Upper lobe of right lung (tissue), 1 donor: ENCODE measurements at places on chromosomes 5 and 9. TPM values are rescaled to one million over a fixed set of nuclear protein-coding genes. Genes with fewer than 3 reads are reported as not detected.

DNA sequence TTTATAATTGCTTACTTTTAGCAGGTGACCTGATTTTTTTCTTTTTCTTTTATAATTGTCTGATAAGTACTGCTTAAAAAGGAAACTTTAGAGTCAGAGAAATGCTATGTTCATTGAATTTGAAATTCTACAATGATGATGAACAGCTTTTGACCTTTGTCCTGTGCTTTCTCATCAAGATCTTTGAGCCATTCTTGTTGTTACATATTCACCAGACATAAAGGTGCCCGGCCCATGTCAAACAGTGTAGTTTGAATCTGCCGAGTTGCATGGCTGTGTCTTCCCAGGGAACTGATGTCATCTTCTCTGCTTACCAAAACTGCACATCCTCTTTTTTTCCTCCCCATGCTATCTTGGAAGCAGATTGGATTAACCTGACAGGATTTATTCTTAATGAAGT lies 163.6 kb downstream of the LRRC70 start:
- H3K36me3 ChIP-seq: no peaks in the 10 kb centered on the region
- no peaks in the 10 kb centered on the region for H3K27me3 ChIP-seq
- no peaks in the 10 kb centered on the region for H3K4me1 ChIP-seq
- no peak overlapping the region for H3K27ac ChIP-seq

- H3K36me3 ChIP-seq: no peaks in the 10 kb centered on the region
- no peak overlapping the region for H3K27ac ChIP-seq
Observed at GRCh38 chr5:59187857-59188256, 605.0 kb downstream of the RAB3C start.

GRCh38 chr9:26263478-26263877 lies 585.2 kb upstream of the TUSC1 start:
- H3K4me1 ChIP-seq: no peaks in the 10 kb centered on the region
- H3K27me3 ChIP-seq: no peaks in the 10 kb centered on the region
- H3K27ac ChIP-seq: no peak overlapping the region
- no peaks in the 10 kb centered on the region for H3K36me3 ChIP-seq

- no peaks in the 10 kb centered on the region for H3K4me1 ChIP-seq
- DNase-seq: no peak
- H3K27me3 ChIP-seq: no peaks in the 10 kb centered on the region
- H3K4me3 ChIP-seq: no peak overlapping the region
Observed at GRCh38 chr5:58188262-58188651, 271.6 kb downstream of the PLK2 start.

Gene CBY3
- total RNA-seq: not detected

Gene TMC1
- not detected for total RNA-seq

- no peaks in the 10 kb centered on the region for H3K27me3 ChIP-seq
- DNase-seq: no peak
- H3K4me3 ChIP-seq: peak overlapping the region; percentile 64
Observed at GRCh38 chr5:16932401-16932800, 3.7 kb downstream of the MYO10 start.

Gene HAND1
- not detected for total RNA-seq

GRCh38 chr5:83469075-83469474 lies 2.5 kb upstream of the VCAN start:
- peaks cover 35% of the 10 kb centered on the region for H3K27me3 ChIP-seq
- no peak for DNase-seq
- no peak overlapping the region for H3K27ac ChIP-seq
- H3K36me3 ChIP-seq: no peaks in the 10 kb centered on the region

DNA sequence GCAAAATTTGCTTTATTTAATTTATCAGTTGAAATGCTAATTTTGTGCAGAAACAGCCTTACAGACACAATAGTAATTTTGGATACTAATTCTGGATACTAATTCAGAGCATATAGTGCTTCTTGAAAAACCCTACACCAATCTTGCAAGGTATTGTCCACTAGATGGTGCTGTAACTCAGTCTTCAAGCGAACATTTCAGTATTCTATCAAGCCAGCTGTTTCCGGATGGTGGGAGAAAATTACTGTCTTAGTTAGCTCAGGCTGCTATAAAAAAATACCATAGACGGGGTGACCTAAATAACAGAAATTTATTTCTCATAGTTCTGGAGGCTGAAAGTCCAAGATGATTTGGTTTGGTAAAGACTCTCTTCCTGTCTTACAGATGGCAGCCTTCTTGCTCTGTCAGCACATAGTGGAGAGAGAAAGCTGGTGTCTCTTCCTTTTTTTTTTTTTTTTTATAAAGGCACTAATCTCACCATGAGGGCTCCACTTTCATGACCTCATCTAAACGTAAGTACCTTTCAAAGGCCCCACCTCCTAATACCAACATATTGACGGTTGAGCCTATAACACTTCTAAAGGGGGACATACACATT lies 1306.5 kb upstream of the CDH9 start:
- H3K27ac ChIP-seq: no peak overlapping the region
- H3K36me3 ChIP-seq: no peaks in the 10 kb centered on the region
- no peaks in the 10 kb centered on the region for H3K4me1 ChIP-seq
- no peak overlapping the region for H3K4me3 ChIP-seq
- no peak for DNase-seq
- H3K27me3 ChIP-seq: no peaks in the 10 kb centered on the region

DNA sequence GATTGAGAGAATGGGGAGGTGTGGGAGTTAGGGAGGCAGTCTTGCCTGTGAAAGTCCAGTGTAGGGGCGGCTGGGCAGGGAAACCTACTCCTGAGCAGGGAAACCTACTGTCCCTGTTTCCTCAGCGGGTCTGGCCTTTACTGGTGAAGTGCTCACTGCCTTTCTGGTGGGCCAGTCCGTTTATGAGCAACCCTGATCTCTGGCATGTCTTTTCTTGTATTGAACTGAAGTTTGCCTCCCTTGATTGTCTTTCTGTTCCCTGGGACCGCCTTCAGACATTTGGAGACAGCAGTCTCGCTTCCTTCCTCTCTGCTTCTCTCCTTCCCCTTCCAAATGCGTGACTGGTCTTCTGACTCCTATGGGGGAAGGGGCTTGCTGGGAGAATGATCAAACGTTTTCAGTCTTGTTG lies 2.9 kb downstream of the SNX18 start:
- no peaks in the 10 kb centered on the region for H3K27me3 ChIP-seq
- H3K27ac ChIP-seq: peak overlapping the region; percentile 65
- peak overlapping the region; percentile 96 for H3K4me3 ChIP-seq
- no peak for DNase-seq
- H3K4me1 ChIP-seq: peaks cover 49% of the 10 kb centered on the region

Gene SPATA31A3
- not detected for total RNA-seq

Gene TMEM252
- not detected for total RNA-seq

Gene C9orf40
- 2.9 TPM for total RNA-seq

Gene TTC33
- 16.6 TPM for total RNA-seq

Gene TNPO1
- total RNA-seq: 106 TPM

DNA sequence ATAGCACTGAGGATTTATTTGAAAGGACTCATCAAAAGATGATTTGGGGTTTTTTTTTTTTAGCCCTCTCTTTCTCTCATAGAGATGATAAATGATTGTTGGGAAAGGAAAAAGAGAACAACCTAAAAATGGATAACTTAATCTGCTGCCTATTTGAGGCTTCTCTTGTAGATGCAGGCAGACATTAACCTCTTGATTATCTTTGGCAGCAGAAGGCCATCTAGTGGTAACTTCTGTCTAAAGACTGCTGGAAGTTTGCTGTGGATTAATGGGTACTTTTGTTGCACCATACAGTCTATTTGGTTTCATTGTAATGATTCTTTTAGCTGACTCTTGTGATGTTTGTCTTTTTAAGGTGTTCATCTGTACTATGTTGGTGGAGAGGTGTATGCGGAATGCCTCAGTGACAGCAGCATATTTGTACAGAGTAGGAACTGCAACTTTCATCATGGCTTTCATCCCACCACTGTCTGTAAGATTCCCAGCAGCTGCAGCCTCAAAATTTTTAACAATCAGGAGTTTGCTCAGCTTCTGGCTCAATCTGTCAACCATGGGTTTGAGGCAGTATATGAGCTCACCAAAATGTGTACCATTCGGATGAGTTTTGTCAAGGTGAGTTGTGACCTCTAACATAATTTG lies 18.8 kb downstream of the SMIM32 start:
- no peak overlapping the region for H3K27ac ChIP-seq
- H3K4me1 ChIP-seq: no peaks in the 10 kb centered on the region
- no peak overlapping the region for H3K4me3 ChIP-seq
- DNase-seq: no peak

GRCh38 chr5:8865266-8865665 lies 680.6 kb downstream of the SEMA5A start:
- no peaks in the 10 kb centered on the region for H3K4me1 ChIP-seq
- no peak overlapping the region for H3K27ac ChIP-seq
- DNase-seq: no peak
- no peaks in the 10 kb centered on the region for H3K36me3 ChIP-seq
- no peaks in the 10 kb centered on the region for H3K27me3 ChIP-seq

- no peaks in the 10 kb centered on the region for H3K4me1 ChIP-seq
- no peak overlapping the region for H3K27ac ChIP-seq
- no peak overlapping the region for H3K4me3 ChIP-seq
- DNase-seq: no peak
- H3K36me3 ChIP-seq: no peaks in the 10 kb centered on the region
Observed at GRCh38 chr9:97891736-97892135, 30.6 kb downstream of the TRMO start.

Gene TPPP
- 16.1 TPM for total RNA-seq

Gene ZNF454
- 3.1 TPM for total RNA-seq

- no peaks in the 10 kb centered on the region for H3K27me3 ChIP-seq
- peaks cover 25% of the 10 kb centered on the region for H3K4me1 ChIP-seq
- no peak for DNase-seq
- H3K27ac ChIP-seq: no peak overlapping the region
- no peaks in the 10 kb centered on the region for H3K36me3 ChIP-seq
Observed at GRCh38 chr9:112032009-112032408, 135.4 kb downstream of the UGCG start.

Gene ACOT12
- total RNA-seq: not detected

DNA sequence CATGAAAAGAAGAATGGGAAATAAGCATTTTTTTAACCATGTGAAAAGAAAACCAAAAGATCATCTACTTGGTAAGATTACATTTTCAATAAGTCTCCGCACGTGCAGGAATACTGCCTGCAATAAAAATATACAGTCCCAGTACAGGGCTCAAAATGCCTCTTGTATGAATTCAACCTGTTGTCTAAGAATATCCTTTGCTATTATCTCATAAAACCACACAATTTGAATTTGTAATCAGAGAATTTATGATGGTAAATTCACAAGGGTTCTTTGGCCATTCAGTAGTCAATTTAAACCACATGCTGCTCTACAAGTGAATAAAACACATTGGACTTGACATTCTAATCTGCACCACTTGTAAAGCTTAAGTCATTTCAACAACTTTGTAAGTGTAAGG lies 46.6 kb downstream of the ST8SIA4 start:
- no peak overlapping the region for H3K27ac ChIP-seq
- H3K4me3 ChIP-seq: no peak overlapping the region
- no peaks in the 10 kb centered on the region for H3K27me3 ChIP-seq
- no peak for DNase-seq
- H3K4me1 ChIP-seq: no peaks in the 10 kb centered on the region

- H3K36me3 ChIP-seq: no peaks in the 10 kb centered on the region
- no peaks in the 10 kb centered on the region for H3K27me3 ChIP-seq
- H3K4me1 ChIP-seq: no peaks in the 10 kb centered on the region
- H3K4me3 ChIP-seq: no peak overlapping the region
- H3K27ac ChIP-seq: no peak overlapping the region
Observed at GRCh38 chr9:117697046-117697445, 7.2 kb upstream of the TLR4 start.

- peak; percentile 50 for DNase-seq
- H3K4me3 ChIP-seq: no peak overlapping the region
- H3K36me3 ChIP-seq: no peaks in the 10 kb centered on the region
- peaks cover 6% of the 10 kb centered on the region for H3K27me3 ChIP-seq
- H3K27ac ChIP-seq: no peak overlapping the region
Observed at GRCh38 chr5:135441350-135441831, 5.8 kb downstream of the DCANP1 start.

DNA sequence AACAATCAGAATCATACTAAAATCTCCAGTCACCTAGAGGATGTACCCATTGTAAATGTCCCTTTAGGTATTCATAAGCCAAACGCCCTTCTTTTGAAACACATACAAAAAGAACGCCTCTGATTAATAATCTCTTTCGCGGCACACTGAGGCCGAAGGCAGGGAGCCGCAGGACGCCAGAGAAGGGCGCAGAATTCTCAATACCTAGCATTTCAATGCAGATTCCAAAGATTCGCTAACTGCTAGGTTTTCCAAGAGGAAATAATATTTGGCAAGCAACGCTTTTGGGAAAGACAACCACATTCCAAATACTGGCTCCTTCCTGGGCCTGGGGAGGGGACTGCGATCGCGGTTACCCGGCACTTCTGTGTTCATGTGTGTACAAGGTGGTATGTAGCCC lies 203.3 kb downstream of the MEF2C start:
- no peaks in the 10 kb centered on the region for H3K36me3 ChIP-seq
- H3K4me1 ChIP-seq: peaks cover 26% of the 10 kb centered on the region
- no peak overlapping the region for H3K27ac ChIP-seq
- H3K27me3 ChIP-seq: peaks cover 99% of the 10 kb centered on the region

Gene CERCAM
- 14.0 TPM for total RNA-seq

DNA sequence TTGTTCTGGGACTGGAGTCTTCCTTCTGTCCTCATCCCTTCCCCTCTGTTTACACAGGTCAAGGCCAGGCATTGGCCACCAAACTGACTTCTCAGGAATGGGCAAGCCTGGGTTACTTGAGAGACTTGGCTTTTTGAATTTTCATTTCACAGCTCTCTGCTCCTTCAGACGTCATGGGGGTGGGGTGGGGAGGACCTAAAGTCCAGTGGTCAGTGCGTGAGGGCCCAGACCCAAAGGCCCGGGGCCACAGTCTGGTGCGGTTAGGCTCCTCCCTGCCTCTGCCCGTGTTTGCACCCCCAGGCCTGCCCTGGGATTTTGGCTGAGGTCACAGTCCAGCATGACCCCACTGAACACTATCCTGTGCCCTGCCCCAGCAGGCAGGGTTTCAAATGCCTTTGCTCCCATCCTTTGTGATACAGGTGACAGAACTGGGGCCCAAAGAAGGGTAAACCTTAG lies 4.1 kb upstream of the CXXC5 start:
- no peaks in the 10 kb centered on the region for H3K36me3 ChIP-seq
- H3K27ac ChIP-seq: peak overlapping the region; percentile 9
- peak; percentile 39 for DNase-seq
- H3K27me3 ChIP-seq: no peaks in the 10 kb centered on the region
- peaks cover 23% of the 10 kb centered on the region for H3K4me1 ChIP-seq
- no peak overlapping the region for H3K4me3 ChIP-seq

Gene PKD2L2
- total RNA-seq: not detected

DNA sequence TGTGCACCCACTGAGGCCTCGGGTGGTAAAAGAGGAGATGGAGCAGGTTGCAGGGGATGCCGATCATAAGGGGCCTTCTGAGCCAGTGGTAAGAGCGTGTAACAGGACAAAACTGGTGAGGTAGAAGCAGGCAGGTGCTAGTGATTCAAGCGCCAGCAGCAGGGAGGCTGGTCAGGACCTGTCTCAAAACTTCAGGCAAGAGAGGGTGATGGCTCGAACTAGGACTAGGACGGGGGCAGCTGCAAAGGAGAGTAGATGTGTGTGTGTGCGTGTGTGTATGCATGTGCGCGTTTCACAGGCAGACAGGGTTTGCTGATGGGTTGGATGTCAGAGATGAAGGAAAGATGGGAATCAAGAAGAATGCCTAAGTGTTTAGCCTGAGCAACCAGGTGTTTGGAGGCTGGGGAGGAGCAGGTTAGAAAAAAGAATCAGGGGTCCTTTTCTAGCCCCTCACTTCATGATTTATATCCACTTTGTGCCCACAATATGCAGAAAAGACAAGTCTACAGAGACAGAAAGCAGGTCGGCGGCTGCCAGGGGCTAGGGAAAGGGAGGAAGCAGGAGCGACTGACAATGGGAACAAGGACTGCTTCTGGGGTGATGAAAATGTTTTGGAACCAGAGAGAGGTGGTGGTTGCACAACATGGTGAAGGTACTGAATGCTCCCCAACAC lies 15.2 kb downstream of the HRH2 start:
- no peaks in the 10 kb centered on the region for H3K36me3 ChIP-seq
- H3K27me3 ChIP-seq: peaks cover 40% of the 10 kb centered on the region
- H3K4me3 ChIP-seq: no peak overlapping the region
- H3K27ac ChIP-seq: no peak overlapping the region
- peak; percentile 54 for DNase-seq

Gene RPL35
- 794 TPM for total RNA-seq
